Vein endothelial cell (primary cell): ENCODE measurements at places on chromosomes 11 and 22. TPM values are rescaled to one million over a fixed set of nuclear protein-coding genes. Genes with fewer than 3 reads are reported as not detected.

Gene CBX7
- 3.4 and 4.2 TPM in 2 replicates for total RNA-seq

Gene NARS2
- total RNA-seq = 9.1 and 10.5 TPM in 2 replicates

Gene NFAM1
- not detected in 2 replicates for total RNA-seq

Gene FKBP2
- total RNA-seq = 27.3 and 30.7 TPM in 2 replicates

Gene RTN4R
- 0.65 and 0.76 TPM in 2 replicates for total RNA-seq

Gene SLC22A9
- not detected in 2 replicates for total RNA-seq

Gene SCN3B
- 0.65 and 1.7 TPM in 2 replicates for total RNA-seq

Gene MAJIN
- total RNA-seq = not detected in 2 replicates

Gene THY1
- 0.65 and 3.9 TPM in 2 replicates for total RNA-seq

Gene SLC37A2
- total RNA-seq = 0.98 and 2.7 TPM in 2 replicates
